Tibial nerve (tissue), 4 donors: ENCODE measurements at places on chromosomes 11 and 22.

DNA sequence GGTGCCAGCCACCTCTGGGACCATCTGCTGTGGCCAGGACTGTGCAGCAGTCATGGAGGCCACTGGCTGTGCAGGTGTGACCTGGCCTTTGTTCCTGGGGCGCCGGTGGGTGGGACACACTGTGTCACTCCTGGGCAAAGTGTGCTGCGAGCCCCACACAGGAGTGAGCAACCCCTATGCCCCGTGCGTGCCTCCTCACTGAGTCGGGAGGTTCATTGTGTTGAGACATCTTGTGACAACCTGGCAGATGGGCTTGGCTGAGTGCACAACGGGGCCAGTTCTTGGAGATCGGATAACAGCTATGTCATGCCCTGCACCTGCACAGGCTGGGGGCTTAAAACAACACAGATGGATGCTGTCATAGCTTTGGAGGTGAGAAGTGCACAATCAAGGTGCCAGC lies 13.5 kb downstream of the ANO1 start:
- no peak for DNase-seq

DNA sequence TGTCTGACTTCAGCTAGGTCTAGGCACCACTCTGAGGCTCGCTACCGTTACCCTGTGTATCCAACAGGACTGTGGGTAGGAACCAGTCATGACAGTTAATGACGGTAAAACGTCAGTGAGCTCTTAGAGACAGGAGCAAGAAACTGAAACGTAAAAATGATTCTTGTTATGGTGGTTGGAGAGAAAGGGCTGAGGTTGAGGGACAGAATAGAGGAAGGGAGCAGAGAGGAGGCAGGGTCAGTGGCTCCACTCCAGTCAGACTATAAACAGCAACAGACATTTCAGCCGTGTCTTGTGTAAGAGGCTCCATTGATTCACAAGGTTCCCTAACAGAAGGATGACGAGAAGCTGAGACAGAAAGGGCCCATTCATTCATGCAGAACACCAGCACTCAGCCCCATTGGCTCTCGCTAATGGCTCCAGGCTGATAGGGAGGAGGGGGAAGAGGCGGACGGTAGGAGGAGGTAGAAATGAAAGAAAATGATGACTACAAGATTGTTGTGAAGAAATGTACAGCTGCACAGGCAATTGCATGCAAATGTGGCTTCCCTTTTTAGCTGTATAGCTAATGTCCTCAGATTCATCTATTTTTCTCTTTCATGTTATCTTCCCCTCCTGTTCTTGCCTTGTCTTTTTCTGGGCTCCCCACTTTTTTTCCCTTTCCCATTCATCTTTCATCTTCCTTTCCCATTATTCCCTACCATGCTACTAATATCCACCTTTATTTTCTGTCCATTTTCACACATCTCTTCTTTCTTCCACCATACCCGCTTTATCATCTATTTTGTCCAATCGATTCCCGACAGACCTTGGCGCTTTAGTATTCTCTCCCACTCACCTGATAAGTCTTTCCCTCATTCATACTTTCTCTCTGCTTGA lies 34.3 kb downstream of the ETS1 start:
- DNase-seq: peak; percentile 25

- peak; percentile 69 for DNase-seq
These were observed 765.4 kb upstream of the ANO3 start for GRCh38 chr11:25566298-25567200.

- DNase-seq: no peak
These were observed 12.5 kb downstream of the QSER1 start for GRCh38 chr11:32905028-32905667.

DNA sequence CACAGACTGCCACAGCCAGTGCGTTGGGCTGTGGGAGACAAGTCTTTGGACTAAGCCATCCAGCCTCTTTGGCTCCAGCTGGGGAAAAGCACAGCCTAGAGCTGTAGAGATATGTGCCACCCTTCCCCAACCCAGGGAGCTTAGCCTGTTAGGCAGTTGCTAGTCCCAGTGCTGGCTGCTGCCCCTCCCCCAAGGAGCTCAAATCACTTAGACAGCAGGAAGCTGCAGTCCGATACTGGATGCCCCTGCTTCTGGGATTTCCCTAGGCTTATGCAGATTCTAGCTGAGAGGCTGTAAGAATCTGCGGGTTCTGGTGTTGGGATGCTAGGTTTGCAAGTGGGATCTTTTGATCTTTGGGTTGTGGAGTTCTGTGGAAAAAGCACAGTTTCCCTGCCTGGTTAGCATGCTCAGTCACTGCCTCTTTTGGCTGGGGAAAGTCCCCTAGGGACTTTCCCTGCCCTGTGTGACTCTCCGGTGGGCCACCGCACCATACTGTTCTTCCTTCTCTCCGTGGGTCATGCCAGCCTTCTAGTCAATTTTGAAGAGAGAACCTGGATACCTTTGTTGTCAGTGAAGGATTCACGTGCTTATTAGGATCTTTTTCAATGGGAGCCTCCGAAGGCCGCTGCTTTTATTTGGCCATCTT lies 792.0 kb downstream of the KCNA4 start:
- DNase-seq: no peak
